SK-MEL-5 (cell line): ENCODE measurements at places on chromosomes 7 and 10.

DNA sequence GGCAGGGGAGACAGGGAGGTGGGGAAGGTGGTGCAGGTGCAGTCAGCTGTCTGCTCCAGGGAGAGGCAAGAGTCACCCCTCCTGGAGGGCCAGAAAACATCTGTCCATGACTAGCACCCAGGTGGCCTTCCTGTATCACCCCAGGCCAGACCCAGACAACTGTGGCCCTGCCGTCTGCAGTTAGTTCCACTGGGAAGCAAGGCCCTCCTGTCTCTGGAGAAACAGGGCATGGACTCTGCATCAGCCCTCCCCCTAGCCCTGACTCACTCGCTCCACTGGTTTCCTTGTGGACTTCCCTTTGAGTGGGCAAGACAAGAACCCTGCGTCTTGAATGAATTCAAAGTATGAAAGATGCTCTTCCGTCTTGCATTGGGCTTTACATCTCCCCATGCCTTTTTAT lies 12.6 kb downstream of the TBATA start:
- no peak for DNase-seq

DNA sequence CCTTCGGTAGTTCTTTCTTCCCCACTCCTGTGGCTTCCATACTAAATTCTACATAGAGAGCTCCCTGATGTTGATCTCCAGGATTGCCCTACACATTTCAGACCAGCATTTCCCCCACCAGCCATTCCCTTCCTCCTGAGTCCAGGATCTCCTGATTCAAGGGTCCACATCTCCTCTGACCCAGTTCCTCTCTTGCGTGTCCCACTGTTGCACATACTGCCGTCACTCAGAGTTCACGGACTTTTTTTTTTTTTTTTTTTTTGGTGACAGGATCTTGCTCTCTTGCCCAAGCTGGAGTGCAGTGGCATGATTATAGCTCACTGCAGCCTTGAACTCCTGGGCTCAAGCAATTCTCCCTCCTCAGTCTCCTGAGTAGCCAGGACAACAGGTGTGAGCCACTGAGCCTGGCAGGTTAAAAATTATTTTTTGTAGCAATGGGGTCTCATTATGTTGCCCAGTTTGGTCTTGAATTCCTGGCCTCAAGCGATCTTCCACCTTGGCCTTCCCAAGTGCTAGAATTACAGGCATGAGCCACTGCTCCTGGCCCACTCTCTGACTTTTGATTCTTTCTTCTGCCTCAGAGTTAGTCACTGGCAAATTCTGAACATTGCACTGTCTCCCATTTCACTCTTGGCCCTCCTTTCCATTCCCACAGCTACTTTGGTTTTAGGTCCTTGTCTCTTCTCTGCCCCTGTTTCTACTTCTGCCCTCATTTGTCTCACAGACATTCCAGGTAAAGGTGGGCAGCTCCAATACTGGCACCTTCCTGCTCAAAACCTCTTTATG lies 29.6 kb upstream of the ZRANB1 start:
- no peak for DNase-seq

DNA sequence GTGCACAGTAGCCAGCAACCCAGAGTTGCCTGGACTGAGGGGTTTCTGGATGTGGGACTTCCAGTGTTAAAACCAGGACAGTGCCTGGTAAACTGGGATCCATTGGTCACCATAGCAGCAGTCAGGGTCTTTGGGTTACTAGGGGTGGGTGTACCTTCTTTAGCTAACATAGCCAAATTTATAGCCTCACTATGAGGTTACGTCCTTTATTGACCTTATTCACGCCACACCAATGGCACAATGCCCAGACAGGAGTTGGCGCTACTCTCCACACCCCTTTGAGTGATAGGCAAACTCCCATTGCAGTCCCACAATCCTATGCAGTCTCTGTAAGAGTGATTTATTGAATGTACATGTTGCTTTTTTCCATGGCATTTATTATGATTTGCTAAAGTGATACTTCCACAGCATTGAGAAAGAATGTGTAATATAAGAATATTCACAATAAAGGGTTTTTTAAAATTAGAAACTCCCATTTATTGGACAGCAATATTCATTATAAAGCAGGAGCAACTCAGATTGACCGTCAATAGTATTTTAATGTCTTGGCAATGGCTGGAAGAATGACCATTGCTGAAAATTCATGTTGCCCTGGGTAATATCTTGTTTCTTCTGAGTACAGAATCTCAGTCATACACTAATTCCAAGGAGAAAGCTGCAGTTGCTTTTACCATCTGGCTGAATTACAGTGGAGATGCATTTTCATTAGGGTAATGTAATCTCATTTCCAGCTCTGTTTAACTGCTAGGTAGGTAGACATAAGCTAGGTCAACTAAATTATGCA lies 26.1 kb downstream of the IFIT5 start:
- DNase-seq = no peak

DNA sequence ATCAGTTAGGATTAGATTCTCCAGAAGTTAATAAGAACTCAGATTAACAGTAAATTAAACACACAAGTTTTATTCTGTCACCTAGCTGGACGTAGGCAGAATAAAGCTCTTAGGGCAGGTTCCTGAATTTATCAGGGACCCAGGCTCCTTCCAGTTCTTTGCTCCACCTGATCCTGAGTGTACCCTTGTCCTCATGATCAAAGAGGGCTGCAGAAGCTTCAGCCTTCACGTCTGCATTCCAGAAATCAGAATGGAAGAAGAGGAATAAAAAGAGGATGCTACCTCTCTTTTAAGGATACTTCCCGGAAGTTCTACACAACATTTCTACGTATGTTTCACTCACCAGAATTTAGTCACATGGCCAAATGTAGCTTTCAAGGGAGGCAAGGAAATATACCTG lies 1.7 kb upstream of the GSAP start:
- DNase-seq = no peak

- no peak for DNase-seq
Observed at GRCh38 chr7:36784991-36785940, 61.0 kb upstream of the AOAH start.

- no peak for DNase-seq
Observed at GRCh38 chr7:116421298-116421697, 78.2 kb upstream of the CAV2 start.

- no peak for DNase-seq
Observed at GRCh38 chr10:78997635-78998618, 70.8 kb upstream of the ZMIZ1 start.

DNA sequence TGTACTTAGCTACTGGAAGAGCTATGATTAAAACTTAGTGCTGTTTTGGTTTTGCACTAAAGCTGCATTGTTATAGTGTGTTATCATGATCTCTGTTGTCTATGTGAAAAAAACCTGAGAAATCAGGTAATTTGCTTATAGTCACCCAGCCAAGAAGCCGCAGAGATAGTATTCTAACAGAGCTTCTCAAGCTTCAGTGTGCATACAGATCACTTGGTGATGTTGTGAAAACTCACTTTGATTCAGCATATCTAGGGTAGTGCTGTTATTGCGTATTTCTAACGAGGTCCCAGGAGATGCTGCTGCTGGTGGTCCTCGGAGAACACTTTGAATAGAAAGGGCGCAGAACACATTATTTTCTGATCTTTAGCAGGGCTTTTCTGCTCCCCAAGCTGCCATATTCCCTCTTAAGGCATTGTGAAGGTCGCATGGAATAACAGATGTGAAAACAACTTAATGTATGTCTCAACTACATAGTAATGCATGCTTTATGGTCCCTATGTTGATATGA lies 68.4 kb upstream of the PDCD4 start:
- DNase-seq = peak; percentile 5

DNA sequence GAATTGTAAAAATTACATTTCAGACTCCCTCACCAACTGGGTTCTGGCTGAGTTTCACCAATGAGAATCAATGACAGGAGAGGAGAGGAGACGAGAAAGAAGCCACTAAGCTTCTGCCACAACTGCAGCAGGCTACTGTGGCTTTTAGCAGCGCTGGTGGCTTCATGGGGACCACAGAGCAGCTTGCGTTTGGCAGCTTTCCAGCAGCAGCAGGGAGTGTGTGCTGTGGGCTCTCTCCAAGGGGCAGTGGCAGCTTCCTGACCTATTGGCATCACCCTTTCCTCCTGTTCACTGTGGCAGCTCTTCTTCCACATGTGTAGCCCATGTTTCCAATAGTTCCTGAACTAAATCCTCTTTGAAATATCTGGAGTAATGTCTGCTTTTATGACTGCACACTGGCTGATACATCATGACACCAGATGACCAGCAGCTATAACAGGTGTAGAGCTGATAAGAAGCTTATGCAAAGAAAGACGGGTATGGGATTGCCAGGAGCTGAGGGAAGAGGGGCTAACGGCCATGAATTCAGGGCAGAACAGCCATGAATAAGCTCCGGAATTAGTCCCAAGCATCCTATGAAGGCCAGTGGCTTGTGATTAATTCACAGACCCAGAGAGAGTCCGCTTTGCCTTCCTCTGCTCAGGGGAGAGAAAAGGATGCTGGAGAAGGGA lies 46.8 kb downstream of the KCNH2 start:
- DNase-seq = no peak

GRCh38 chr7:130954918-130955564 lies 221.0 kb upstream of the KLF14 start:
- no peak for DNase-seq

- no peak for DNase-seq
Observed at GRCh38 chr7:93739424-93739823, 151.1 kb downstream of the TFPI2 start.

GRCh38 chr10:16854623-16855022 lies 37.4 kb upstream of the RSU1 start:
- no peak for DNase-seq

DNA sequence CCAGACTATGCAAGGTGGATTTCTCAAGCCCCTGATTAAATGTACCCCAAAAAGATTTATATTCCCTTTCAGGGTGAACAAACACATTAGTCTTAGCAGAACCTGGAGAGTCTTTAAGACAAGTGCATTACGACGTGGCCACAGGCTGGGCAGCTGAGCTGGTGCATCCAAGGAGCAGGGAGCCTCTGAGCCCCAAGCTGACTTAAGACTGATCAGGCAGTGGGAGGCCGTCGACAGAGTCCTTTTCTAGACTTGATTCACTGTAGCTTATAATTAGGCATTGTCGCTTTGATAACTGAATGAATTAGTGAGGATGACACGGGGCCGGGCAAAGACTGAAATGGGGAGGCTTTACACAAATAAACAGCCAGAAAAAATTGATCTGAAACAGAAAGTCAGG lies 353.2 kb downstream of the GPAM start:
- DNase-seq = no peak

GRCh38 chr7:44215531-44215930 lies 14.8 kb downstream of the YKT6 start:
- no peak for DNase-seq

- peak; percentile 87 for DNase-seq
Observed at GRCh38 chr10:103921750-103922195, 3.8 kb upstream of the STN1 start.

GRCh38 chr10:7233259-7233991 lies 177.4 kb downstream of the SFMBT2 start:
- no peak for DNase-seq

DNA sequence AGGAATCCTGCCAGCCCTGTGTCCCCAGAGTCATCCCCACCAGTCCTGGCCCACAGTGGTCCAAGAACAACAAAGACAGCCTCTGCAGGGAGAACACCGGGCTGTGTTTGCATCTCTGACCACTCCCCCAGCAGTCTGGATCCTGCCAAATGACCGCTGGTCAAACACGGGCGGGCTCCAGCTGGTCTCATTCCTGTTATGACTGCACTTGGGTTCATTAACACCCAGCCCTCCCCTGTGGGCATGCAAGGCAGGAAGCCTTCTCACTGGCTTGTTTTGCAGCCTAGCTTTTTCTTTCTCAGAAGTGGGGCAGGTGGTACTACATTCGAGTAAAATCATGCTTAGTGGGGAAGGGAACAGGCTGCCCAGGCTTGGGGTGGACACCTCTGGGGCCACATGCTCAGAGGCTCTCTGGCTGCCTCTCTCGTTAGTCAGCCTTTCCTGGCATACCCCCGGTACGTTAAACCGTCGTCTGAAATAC lies 190.0 kb downstream of the PLXNA4 start:
- DNase-seq = no peak

- no peak for DNase-seq
Observed at GRCh38 chr10:71462062-71462935, 65.6 kb downstream of the CDH23 start.

GRCh38 chr10:7092603-7093002 lies 318.2 kb downstream of the SFMBT2 start:
- DNase-seq = no peak

DNA sequence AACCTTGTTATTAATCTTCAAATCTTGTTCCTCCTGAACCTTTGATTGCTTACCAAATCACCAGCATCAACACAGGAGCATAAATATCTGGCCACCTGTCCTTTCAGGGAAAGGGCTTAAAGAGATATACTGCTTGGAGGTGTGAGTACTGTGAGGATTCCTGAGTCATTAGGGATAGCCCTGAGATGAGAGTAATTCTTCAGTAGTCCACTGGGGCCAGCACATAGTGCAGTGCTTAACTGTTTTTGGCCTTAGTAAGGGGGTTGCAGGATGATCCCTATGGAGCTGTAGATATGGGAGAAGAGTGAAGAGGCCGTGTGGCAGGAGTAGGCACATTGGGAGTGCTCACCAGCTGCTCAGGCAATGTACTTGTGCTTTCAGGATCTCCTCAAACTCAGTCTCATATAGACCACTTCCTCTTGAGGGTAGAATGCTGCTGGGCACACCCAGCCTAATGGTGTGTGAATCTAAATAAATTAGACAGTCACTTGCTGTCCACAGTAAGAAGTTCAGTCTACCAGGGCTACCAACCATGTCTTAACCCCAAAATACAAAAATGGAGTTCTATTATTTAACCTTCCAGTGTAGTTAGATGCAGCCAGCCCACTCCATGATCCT lies 26.5 kb upstream of the GPR141 start:
- DNase-seq = no peak
